Epithelial cell of proximal tubule (primary cell): ENCODE measurements at places on chromosomes 4 and X.

GRCh38 chr4:71187404-71188155, 151.2 kb upstream of the SLC4A4 start:
- DNase-seq, result peak; percentile 88

DNA sequence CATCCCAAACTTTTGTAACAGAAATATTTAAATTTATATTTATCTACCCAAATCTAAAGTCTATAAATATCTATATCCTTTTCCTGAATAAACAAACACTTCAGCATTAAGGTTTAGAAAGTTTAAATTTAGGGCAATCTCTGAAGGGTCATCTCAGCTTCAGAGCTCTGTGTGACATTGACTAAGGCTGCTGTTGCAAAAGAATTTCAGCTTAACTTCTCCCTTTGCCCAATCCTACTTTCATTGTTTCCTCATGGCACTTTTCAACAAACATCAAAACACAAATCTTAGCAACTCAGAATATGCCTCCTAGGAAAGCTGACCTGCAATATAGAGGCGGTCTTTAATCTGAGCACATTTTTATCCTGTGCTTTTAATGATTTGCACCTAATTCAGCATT, 79.7 kb upstream of the BANK1 start:
- DNase-seq, result no peak

DNA sequence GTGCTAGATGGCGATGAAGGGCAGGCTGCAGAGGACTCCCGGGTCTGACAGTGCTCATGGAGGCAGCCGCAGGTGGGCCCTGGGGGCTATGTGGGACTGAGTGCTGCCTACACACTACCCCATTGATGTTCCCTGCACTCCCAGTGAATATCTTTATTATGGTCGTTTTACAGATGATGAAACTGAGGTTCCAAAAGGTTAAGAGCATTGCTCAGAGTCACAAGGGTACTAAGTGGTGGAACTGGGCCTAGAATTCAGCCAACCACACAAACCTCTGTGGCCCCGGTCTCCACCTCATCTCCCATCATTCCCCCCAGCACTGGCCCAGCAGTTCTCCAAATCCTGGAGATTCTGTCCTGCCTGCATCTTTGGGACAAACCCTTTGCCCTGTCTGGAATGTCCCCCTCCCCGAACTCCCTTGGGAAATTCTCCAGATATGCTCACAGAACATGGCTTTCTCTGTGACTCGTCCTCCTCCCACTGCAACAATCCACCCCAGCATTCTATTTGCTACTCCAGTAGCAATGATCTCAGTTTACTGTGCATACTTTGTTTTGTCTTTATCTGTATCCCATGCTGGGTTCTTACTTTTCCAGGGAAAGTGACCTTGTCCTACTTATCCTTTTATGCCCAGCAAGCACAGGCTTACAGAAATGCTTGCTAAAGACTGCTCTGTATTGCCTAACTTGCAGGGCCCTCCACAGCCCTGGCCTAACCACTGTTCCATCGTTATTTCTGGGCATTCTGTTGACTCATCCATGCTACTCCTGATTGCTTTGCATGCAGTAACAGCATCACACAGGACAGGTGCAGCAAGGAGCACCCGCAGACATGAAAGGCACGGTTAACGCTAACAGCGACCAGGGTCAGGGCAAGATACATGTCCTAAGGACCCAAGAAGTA, 14.0 kb downstream of the PNMA6F start:
- DNase-seq, result no peak

GRCh38 chrX:66030505-66031317, 9.2 kb downstream of the VSIG4 start:
- no peak for DNase-seq

GRCh38 chr4:181416966-181417365, 826.2 kb upstream of the TENM3 start:
- no peak for DNase-seq

DNA sequence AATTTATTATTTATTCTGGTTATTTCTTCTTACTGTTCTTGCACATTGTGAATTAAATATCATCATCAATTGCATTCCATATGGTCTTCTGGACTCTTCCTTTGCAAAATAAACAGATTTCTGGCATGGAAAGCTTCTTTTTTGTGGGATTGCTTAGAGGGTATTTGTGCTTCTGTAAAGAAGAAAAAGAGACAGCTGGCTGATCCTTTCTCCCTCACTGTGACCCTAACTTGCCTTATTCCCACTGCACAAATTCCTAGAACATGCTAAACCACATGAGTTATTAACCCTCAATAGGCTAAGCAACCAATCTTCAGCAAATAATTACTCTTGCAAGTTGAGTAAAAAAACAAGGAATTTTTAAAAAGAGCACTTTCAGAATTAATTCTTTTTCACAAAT, 23.8 kb upstream of the LRCH2 start:
- no peak for DNase-seq

GRCh38 chr4:128528793-128529553, 241.4 kb upstream of the PGRMC2 start:
- DNase-seq, result peak; percentile 100

GRCh38 chr4:176013476-176014247, 52.0 kb upstream of the WDR17 start:
- no peak for DNase-seq

GRCh38 chr4:25123236-25123635, 37.0 kb downstream of the SEPSECS start:
- no peak for DNase-seq

DNA sequence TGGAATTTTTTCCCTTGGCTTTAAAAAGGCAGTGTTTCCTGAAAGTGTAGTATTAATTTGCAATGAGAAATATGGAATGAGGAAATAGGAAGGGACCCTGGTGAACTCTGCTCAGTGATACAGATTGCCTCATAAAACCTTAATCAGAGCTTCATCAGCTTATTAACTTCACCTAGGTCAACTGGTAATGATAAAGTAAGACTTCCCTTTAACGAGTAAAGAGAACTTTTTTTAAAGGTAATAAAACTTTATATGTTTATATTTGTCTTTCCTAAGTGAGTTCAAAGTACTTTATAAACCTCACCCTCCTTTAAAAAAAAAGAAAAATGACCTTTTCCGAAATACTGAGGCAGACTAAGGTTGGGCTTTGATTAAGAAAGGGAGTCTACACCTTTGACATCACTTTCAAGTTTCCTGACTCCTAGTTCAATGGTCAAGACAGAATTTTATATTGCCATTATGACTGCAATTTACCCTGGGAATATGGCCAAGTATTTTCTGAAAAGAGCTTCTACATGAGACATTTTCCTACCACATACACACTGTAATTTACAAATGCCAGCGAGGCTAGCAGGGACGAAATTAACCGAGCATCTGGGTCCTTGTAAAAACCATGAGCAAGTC, 706.3 kb upstream of the TENM3 start:
- DNase-seq, result no peak

DNA sequence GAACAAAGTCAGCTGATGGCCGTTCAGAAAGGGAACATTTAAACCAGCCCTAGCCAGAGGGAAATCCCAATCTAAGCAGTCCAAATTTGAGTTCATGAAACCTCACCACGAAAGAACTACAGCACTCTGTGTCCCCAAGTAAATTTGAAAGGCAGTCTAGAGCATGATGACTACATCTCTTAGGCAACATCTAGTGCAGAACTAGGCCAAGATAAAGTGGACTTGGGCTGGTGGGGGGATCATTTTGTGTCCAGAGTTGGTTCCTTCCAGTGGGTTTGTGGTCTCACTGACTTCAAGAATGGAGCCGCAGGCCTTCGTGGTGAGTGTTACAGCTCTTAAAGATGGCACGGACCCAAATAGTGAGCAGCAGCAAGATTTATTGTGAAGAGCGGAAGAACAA, 64.9 kb downstream of the KLHL4 start:
- DNase-seq, result no peak

GRCh38 chr4:80423553-80424224, 88.2 kb downstream of the CFAP299 start:
- peak; percentile 4 for DNase-seq

- no peak for DNase-seq
These were observed at the start of gene BCOR for GRCh38 chrX:40097504-40098263. BCOR (minus strand) TSS chrX:40097958; CDS start chrX:40077929, 20,029 bp downstream.

DNA sequence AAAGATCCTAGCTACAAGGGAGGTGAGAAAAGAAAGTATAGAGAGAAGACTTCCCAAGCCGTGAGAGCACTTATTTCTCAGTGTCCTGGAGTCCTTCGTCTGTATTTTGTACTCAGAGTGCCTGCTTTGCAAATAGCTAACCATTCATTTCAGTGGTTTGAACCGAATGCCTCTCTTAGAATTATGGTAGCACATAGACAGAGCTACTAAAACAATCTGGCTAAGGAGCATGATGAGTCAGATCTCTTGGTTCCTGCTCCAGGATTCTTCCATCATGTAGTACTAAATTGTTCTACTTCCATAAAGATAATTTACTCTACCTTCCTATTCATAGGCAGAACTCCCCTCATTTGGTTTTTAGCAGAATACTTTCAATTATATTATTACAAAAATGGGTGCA, 946.6 kb downstream of the STIM2 start:
- no peak for DNase-seq

GRCh38 chrX:50638123-50638522, 167.5 kb upstream of the DGKK start:
- DNase-seq, result no peak

GRCh38 chrX:111719426-111720210, 38.6 kb downstream of the ALG13 start:
- no peak for DNase-seq

GRCh38 chr4:139030614-139031235, 15.1 kb downstream of the NOCT start:
- DNase-seq, result no peak

- peak; percentile 30 for DNase-seq
These were observed 62.2 kb downstream of the FMR1NB start for GRCh38 chrX:148043271-148043855.

DNA sequence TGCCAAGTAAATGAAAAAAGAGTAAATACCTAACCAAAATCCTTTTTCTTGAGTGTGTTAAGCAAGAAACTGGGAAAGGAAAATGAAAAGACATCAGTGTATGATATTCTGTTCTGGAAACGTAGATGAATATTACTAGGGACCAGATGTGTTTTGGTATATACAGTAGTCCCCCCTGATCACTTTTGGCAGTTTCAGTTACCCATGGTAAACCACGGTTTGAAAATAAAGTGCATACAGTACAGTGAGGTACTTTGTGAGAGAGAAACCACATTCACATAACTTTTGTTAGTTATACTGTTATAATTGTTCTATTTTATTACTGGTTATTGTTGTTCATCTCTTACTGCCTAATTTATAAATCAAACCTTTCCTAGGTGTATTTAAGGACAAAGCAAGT, 250.9 kb downstream of the TENM3 start:
- no peak for DNase-seq

DNA sequence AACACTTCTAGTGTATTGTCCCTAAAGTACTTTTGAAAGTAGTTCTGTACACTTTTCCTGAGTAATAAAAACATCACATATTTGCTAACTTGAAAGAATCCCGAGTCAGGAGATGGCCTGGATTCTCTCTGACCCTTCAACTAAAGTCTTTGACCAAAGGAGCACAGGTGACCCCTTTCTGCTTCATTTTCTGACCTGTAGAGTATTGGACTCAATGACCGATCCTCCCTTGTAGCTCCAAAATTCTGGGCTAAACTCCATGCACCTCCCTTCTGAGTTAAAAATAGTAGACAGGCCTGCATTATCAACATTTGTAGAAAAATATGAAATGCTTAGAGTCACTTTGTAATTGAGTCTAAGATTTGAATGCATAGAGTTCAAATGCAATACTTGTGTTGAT, 4.0 kb upstream of the TAPT1 start:
- DNase-seq, result no peak

DNA sequence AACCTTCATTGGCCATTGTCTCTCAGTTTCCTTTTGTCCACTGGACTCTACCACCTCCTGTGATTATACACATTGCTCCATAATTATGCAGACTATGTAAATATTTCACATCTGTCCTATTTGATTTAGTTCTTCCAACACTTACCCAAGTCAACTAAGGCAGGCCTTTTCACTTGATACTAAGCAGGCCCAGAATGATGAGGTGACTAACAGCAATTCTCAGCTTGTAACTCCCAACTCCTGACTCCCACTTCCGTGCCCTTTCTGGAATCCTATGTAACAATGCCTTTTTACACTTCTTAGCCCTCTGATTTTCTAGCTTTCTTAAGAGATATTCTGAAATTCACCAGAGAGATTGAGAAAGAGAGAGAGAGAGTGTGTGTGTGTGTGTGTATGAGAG, 6.6 kb downstream of the PAK3 start:
- DNase-seq, result no peak

- no peak for DNase-seq
These were observed 31.7 kb upstream of the MSANTD1 start for GRCh38 chr4:3217266-3217665.

DNA sequence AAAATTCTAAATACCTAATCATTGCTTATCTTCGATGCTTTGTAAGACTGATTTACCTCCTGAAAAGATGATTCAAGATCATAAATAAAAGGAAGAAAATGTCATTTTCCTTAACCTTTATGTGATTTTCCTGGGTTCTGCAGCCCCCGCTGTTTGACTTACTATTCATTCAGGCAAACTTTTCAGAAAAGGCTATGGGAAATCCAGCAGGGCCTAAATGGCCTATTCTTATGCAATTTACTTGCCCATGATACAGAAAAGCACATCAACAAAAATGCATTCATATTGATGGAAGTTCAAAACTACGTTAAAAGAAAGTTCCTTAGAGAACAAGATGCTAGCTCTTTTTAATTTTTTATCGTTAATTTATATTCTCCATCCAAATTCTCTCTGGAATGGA, 51.2 kb downstream of the TMEM144 start:
- no peak for DNase-seq

DNA sequence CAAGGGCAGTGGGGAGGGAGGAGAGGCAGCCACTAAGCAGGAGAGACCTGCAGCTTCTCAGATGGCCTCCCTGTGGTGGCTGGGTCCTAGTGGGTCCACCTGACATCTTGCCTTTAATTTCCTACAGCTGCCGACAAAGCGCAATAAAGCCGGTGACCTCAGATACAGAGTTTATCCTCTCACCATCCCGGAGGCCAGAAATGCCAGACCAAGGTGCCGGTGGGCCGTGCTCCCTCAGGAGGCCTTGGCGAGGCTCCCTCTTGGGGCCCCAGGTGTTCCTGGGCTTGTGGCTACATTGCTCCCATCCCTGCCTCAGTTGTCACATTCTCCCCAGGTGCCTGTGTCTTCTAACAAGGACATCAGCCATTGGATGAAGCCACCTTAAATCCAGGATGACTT, 103.0 kb downstream of the ADRA2C start:
- DNase-seq, result no peak

DNA sequence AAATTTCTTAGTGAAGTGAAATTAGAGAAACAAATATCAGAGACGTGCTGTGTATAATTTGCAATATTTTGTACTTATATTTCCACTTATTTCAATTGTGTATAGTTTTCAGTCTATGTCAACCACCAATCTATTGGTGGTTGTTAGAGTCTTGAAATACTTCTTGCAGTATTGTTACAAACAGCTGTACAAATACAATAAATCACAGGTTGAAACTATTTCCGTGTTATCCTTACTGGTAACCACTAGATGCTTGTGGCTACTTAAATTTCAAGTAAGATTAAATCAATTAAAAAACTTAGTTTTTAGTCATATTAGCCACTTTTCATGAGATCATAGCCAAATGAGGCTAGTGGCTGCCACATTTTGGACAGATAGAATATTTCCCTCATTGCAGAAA, 520.5 kb downstream of the GBA3 start:
- DNase-seq, result no peak
